ENCODE measurements at places on chromosomes 16 and 17.

DNA sequence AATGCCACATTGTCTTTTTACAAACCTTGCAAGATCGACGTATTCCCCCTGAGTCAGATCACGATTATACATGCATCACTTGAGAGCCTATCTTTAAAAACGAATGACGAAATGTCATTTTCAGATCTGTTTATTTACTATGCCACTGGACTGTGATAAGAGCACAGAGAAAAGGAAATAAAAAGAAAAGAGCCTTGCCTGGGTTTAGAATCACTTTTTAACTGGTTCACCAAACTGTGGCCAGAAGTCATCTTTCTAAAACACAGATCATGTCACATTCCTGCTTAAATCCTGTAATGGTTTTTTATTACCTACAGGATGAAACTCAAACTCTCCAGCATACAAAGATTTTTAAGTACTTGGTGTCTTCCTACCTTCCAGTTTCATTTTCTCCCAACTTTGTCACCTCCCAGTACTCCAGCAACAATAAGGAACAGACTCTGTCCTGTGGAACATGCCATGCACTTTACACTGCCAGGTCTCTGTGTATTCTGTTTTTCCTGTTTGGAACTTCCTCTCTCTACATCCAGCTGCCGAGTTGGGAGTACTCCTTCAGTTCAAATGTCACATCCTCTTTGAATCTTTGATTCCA is 91.5 kb downstream of the SNX11 start:
- DNase-seq: no peak

- DNase-seq: no peak
Observed at GRCh38 chr17:81905993-81906392, 4.0 kb downstream of the NPB start.

- DNase-seq: no peak
Observed at GRCh38 chr16:72508191-72508590, 336.2 kb upstream of the PMFBP1 start.

GRCh38 chr16:30122604-30123160 is 338 bp downstream of the MAPK3 start:
- DNase-seq: no peak

GRCh38 chr17:54368906-54369305 is 531.7 kb upstream of the TOM1L1 start:
- DNase-seq: no peak

DNA sequence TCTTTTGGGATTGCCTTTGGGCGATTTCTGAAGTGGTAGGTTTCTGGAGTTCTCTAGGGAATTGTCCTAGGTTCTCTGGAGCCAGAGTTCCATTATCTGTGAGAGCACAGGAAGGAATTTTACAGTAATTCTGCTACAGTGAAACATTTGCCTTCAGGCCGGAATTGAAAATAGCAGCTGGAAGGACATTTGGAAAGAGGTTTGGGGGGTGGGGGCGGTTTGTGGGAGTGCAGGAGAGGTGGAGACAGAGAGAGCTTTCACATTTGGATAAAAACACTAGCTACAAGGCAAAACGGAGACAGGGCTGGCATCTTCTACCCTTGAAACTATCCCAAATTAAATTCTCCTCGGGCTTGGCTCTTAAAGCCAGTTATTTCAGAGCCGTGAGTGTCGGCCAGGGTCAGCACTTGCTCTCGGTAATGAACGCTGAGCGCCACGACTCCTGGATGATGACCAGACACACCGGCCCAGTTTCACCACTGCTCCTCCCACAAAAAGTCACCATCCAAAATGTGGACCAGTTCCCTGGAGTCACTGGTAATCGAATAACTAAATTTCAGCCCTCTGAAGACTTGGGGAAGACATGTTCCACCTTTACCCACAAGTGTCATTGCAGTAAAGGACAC is 67.7 kb upstream of the TANC2 start:
- DNase-seq: no peak

GRCh38 chr17:40909755-40910154 is 24.7 kb upstream of the KRT20 start:
- no peak for DNase-seq

- no peak for DNase-seq
Observed at GRCh38 chr17:15309793-15310192, 31.6 kb downstream of the TEKT3 start.

DNA sequence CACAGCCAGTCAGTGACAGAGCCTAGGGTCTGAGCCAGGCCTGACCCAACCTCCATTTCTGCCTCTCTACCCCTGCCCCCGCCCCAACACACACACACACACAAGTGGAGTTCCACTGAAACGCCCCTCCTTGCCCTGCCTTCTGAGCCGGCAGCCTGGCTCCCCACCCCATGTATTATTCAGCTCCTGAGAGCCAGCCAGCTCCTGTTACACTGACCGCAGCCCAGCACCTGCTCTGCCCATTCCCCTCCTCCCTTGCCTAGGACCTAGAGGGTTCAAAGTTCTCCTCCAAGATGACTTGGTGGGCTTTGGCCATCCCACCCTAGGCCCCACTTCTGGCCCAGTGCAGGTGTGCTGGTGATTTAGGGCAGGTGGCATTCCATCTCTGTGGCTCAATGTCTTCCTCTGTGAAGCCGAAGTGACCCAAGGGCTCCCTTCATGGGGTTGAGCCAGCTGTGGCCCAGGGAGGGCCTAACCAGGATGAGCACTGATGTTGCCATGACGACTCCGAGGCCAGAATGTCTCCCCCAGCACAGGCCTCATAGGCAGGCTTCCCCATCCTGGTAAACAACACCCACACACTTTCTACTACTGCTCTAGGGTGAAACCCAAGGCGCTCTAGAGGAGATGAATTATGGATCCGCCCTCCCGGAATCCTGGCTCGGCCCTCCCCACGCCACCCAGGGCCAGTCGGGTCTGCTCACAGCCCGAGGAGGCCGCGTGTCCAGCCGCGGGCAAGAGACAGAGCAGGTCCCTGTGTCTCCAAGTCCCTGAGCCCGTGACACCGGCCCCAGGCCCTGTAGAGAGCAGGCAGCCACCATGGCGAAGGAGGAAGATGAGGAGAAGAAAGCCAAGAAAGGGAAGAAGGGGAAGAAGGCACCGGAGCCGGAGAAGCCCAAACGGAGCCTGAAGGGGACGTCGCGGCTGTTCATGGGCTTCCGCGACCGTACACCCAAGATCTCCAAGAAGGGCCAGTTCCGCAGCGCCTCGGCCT is 9.7 kb downstream of the MYO15A start:
- no peak for DNase-seq

- DNase-seq: no peak
Observed at GRCh38 chr16:269061-269796, 6.5 kb downstream of the RGS11 start.

GRCh38 chr16:10625595-10626357 is 45.4 kb upstream of the EMP2 start:
- no peak for DNase-seq

DNA sequence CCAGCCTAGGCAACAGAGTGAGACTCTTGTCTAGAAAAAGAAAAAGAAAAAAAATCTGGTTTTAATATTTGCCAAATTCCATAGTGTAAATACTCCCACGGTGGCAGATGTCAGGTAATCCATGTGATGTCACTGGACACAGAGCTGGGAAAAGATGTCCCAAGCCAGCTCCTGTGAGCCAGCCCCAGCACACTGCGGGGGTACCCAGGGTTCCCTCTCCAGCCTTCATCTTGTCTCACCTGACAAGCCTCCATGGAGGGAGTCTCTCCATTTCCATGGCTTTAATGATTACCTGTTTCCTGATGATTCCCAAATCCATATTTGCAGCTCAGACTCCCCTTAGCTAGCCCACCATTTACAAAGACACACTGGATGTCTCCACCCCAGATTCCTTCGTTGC is 4.6 kb downstream of the CD300LB start:
- no peak for DNase-seq

- DNase-seq: no peak
Observed at GRCh38 chr16:82935766-82936165, 309.0 kb downstream of the CDH13 start.

GRCh38 chr16:49542391-49542891 is 168.8 kb downstream of the C16orf78 start:
- no peak for DNase-seq

GRCh38 chr16:58461056-58461455 is 38.9 kb upstream of the NDRG4 start:
- DNase-seq: no peak

- no peak for DNase-seq
Observed at GRCh38 chr16:1919327-1919998, 1.2 kb upstream of the HS3ST6 start.

DNA sequence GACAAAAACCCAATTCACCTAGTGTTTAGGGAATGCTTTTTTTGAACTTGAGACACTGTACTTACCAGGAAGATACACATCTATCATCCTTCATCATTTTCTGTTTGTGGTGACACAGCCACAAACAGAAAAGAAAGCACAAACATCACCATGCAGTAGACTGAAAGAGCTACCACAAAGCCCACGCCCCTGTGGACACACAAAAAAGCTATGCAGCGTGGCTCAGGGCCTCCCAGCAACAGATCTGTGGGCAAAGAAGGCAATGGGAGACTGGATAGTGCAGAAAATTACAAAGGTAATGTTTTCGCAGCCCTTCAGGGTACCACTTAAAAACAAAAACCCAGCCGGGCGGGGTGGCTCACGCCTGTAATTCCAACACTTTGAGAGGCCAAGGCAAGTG is 9.6 kb downstream of the COTL1 start:
- no peak for DNase-seq

- DNase-seq: no peak
Observed at GRCh38 chr17:65389949-65390348, 171.5 kb downstream of the AXIN2 start.

DNA sequence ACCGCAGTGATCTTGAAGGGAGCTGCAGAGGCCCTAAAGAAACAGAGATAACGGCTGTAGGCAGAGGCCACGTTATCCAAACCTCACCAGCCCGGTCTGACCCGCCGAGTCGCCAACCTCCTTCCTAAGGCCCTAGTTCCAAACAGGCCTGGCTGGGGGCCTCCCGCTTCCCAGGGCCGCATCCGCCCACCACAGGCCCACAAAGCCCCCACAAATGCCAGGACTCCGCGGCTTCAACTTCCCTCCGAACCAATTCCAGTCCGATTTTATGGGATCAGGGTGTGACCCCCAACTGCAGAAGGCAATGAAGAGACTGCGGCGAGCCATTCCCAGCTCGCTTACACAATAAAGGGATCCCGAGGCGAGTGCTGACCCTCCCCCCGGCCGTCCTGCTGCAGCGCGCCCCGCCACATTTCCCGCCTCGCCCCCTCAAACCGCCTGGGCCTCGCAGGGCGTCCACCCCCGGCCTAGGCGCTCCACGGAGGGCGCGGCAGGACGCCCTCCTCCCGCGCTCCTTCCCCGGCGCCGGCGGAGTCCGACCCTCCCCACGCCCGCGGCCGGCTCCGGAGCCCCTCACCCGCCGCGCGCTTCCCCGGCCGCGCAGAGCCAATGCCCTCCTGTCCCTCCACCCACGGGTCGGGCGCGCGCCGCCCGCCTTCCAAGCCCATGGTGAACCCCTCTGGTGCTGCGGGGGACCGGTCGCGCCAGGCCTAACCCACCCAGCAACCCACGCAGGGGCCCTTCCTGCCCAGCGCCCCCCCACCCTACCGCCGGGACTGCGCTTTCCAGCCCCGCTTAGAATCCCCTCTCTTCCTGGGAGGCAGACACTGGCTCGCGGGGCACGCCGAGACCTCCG is 926 bp downstream of the MYH10 start:
- no peak for DNase-seq

DNA sequence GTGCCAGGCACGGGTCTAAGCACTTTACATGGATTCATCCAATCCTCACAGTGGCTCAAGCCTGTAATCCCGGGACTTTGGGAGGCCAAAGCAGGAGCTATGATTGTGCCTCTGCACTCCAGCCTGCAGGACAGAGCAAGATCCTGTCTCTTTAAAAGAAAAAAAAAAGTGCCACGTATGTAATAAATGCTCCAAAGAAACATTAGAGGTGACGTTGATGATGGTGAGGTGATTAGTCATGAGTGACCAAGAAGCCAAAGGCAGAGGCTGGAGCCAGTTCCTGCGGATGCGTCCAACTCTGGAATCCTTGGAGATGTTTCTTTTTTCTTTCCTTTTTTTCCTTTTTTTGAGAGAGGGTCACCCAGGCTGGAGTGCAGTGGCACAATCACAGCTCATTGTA is 59.4 kb upstream of the SIAH1 start:
- DNase-seq: no peak

DNA sequence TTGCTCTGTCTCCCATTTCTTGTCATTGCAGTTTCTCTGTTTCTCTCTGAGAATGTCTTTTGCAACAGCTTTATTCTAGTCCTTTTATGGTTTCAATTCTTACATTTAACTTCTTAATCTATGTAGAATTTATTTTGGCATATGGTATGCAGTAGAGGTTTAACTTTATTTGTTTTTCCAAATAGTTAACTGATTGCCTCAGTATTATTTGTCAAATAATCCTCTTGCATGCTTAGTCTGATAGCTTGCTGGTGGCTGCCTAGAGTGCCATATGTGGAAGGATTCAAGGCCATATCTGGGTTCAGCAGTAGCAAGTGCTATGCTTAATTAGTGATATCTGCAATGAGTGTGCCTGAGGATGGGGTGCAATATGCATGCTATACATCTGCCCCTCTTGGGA is 6.9 kb downstream of the SNTB2 start:
- DNase-seq: no peak
